Cerebellar cortex (tissue), 1 donor: ENCODE measurements at places on chromosomes 11 and 22.

DNA sequence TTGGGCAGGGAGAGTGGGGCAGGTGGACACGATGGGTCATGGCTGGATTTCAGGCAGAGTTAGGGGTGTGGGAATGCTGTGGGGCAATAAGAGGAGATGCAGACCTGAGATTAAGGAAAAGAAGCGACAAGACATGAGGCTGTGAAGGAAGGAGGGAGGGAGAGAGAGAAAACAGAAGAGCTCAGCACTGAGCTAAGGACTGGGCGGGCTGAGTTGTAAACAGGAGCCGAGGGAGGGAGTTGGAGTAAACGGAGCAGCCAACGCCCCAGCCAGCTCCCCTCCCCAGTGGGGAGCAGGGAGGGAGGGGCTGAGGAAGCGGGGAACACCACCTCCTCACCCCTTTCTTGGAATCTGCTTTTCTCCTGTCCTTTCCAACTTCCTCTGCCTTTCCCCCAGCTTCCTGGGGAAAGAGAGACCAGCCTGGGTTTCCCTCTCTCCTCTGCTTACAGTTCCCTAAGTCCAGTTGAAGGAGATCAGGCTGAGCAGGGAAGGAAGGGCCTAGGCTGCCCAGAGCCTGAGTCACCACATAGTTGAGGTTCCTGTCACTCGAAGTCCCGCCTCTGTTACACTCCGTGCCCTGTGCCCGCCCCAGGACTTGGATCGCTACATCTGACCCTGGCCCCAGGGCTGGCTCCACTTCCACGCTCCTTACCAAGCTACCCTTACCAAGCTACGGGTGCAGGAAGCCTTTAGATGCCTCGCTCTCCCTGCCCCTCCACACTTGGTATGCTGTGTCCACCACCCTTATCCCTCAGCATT is 6.7 kb upstream of the AHNAK start:
- DNase-seq = peak; percentile 77

- no peak for DNase-seq
Observed at GRCh38 chr11:32567154-32567553, 16.5 kb upstream of the EIF3M start.

GRCh38 chr22:49779211-49779610 is 48.5 kb downstream of the BRD1 start:
- no peak for DNase-seq

DNA sequence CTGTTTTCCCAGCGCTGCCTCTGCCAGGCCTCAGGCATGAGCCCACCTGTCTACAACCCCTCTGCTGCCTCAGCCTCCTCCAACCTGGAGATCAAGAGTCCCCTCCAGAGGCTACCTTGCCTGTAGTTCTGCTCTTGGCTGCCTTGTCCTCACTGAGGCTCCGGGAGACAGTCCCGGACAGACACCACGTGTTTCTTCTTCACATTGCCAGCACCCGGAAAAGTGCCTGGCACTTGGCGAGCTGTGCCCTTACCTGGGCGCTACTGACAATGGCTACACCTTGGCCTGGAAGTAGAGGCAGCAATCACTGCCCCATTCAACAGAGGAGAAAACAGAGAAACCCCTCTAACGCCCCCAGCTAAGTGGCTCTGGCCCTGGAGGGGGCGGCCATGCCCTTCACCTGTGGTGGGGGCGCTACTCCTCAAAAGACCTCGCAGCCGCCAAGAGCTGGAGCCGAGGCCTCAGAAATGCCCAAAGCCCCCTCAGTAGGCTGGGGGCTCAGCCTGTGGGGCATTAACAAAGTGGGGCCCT is 3.0 kb upstream of the NAP1L4 start:
- no peak for DNase-seq

DNA sequence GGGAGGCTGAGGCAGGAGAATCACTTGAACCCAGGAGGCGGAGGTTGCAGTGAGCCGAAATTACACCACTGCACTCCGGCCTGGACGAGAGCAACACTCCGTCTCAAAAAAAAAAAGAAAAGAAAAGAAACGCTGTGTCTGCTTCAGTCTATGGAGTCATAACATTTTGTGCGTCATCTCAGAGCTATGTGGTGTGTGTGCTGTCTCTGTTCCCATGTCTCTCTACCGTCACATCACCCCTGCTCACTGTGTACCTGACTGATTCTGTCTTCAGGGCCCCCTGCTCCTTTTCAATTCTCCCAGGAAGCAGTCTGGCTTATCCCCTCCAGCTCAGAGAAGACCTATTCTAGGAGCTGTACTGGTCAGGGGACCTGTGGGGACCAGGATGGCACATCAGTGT is 7.0 kb downstream of the BACE1-AS start:
- DNase-seq = no peak

DNA sequence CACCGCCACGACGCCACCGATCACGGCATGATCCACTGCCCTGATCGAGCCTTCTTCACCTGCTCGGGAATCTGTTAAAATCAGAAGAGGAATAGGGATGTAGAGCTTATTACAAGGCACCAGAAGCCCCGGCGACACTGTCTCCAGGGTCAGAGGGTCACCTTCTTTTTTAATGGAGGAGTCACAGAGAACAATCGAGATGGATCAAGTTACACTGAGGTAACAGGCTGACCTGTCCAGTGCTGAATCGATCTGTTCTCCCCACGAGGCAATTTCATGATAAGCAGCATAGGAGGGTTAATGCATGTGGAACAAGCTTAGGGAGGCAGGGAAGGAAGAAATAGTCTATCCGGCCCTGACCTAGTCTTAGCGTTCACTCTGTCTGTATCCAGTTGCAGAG is 325.5 kb downstream of the CADM1 start:
- no peak for DNase-seq

DNA sequence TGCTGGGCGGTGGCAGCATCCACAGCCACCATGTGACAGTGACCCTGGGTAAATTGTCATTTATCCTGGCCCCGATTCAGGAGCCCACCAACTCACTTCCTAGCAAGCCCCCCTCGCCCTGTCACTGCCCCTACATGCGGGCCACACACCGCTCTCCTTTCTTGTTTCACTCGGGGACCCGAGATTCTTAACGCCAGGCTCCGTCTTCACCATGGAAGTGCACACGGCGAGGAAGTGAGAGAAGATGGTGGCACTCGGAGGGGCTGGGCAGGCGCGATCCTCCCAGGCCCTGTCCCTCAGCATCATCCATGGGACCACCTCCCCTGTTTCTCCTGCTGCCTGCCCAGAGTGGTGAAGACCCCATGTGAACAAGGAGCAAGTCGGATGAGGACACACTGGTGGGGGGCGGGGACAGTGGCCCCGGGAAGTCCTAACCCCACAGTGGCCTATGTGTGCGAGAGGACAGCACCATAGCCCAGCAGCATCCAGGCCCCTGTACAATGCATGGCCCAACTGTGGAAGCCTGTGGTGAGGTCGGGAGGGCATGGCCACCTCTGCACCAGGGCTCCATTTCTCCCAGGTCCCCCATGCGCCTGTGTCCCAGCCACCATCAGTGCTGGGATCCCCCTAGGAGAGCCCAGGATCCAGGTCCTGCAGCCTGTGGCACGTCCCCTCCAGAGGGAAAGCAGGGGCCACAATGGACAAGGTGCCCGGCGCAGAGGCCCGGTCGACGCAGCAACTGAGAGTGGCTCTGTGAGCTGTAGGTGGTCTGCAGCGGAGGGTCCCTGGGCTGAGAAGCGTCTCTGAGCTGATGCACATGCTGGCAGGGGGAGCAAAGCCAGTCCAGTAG is 262.8 kb downstream of the BRD1 start:
- no peak for DNase-seq

DNA sequence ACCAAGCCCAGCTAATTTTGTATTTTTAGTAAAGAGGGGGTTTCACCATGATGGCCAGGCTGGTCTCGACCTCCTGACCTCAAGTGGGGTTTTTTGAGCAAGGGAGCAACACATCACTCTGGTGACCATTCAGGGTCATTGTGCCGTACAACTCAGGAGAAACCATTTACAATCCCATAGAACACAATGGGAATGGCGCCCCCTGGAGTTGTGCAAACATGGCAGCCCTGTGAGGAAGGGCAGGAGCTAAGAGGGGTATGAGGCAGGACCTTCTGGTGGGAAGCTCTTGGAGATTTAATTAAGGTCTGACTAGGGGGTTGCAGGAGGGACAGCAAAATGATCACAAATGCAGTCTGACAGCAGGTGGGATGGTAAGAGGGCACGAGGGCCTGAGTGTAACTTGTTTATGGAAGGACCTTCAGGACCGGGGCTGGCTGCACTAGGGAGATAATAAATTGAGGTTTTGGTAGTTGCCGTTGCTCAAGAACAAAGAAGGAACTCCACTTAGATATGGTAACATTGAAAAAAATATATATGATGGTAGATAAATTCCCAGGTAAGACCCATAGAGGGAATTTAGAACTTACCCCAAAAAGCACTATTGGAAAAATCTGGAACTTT is 9.1 kb upstream of the CSF2RB start:
- no peak for DNase-seq

- peak; percentile 95 for DNase-seq
Observed at GRCh38 chr22:41697126-41697775, 2.1 kb upstream of the MEI1 start.

- DNase-seq = no peak
Observed at GRCh38 chr11:112828421-112828820, 132.8 kb upstream of the NCAM1 start.

GRCh38 chr11:64764040-64764611 is 4.4 kb upstream of the PYGM start:
- DNase-seq = no peak

GRCh38 chr22:44195189-44195871 is 14.6 kb downstream of the PARVG start:
- DNase-seq = no peak
